Stimulated activated CD4-positive, alpha-beta T cell treated with anti-CD3 and anti-CD28 coated beads, Interleukin-1b, Interleukin-23, amount 100 ng/mL, for 24 hours (primary cell): ENCODE measurements at places on chromosomes 4 and X.

DNA sequence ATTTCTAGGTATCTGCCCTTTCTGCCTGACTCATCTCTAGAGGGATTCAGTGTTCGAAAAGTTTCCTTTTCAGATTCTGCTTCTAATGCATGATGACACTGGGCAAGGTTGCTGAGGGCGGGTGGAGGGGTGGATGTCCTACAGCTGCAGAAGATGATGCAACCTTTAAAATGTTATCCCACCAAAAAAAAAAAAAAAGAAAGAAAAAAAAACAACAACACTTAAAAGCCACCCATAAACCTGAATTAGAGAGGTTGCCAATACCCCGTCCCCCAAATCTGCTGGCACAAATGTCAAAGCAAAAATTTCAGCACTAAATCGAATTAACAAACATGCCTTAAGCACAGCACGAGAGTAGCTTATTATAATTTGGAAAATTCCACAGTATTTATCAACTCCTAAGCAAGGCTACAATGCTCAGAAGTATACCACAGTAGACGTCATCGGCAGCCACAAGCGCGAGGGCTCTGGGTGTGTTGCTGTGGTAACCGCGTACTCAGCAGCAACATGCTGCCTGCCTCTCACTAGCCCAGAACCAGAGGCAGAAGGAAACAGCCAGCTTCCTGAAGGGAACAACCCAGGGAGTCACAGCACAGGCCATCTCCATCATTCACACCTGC, 167.5 kb upstream of the MAP3K15 start:
- no peak for DNase-seq

GRCh38 chrX:49072712-49073095, 1.1 kb downstream of the PRAF2 start:
- no peak for DNase-seq

GRCh38 chr4:163949976-163950601, 455.6 kb downstream of the TMA16 start:
- no peak for DNase-seq

DNA sequence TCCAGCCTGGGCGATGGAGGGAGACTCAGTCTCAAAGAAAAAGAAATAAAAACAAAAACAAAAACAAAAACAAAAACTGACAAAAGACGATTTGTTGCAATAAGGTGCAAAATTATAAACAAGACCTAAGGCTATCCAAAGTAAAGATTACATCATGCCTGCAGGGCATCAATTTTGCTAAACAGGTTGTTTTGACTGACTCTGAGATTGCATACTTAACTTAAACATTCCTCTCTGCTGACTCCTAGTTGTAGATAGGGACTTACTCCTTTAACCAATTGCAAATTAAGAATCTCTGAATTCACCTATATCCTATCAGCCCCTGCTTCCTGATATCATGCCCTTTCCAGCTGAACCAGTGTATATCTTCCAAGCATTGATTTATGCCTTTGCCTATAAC, 2687.3 kb downstream of the PCDH7 start:
- no peak for DNase-seq

- DNase-seq = no peak
Measured at GRCh38 chr4:184937745-184938144, 80.5 kb upstream of the HELT start.

DNA sequence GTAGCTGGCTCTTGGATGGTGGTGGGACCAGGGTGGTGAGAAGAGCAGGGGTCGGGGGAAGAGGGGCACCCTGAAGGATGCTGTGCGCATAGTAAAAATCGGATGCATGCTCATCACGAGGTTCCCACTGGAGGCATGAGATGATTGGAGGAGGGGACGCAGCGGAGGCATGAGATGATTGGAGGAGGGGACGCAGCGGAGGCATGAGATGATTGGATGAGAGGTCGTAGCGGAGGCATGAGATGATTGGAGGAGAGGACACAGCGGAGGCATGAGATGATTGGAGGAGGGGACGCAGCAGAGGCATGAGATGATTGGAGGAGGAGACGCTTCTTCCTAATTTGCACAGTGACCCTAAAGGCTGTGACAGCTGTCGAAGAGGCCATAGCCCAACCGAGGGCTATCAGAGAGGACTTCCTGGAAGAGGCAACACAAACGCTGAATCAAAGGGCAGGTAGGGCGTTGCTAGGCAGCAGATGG, 106.7 kb downstream of the ADRA2C start:
- DNase-seq = no peak

GRCh38 chr4:23822181-23822580, 67.7 kb downstream of the PPARGC1A start:
- no peak for DNase-seq

GRCh38 chr4:141350122-141350905, 129.6 kb downstream of the ZNF330 start:
- no peak for DNase-seq

DNA sequence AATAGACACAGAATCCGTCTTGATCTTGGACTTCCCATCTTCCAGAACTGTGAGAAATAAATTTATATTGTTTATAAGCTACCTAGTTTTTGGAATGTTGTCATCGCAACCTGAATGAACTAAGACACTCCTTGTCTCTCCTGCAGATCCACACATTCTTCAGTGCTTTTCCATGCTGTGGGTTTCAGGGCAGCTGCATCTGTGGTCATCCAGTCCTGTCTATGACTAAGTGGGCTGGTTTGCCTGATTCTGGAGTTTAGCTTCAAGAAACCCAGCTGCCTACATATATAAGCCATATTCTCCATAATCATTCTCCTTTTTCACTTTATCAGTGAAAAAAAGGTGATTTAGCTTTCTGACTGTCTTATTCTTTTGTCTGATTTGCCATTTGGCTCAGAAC, 170.3 kb upstream of the KIT start:
- no peak for DNase-seq

GRCh38 chr4:52838729-52839586, 23.2 kb upstream of the RASL11B start:
- DNase-seq = no peak

DNA sequence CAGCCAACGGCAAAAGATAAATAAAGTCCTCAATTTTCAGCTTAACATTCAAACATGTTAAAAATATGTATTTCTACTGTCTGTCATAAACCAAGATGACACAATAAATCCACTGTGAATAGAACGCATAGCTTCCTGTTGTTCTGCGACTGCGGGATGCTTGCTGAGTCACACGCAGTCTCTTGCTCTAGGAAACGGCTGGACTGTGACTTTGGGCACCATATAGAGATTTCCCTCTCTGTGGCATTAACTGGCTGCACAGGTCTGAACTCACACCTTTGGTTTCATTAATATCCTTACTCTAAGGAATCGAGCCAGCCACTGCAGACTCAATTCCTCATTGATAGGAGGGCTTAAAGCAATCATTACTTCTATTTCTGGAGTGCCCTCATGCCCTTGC, 8.4 kb downstream of the BEND4 start:
- no peak for DNase-seq

GRCh38 chr4:141643557-141643956, 7.2 kb downstream of the IL15 start:
- DNase-seq = no peak

DNA sequence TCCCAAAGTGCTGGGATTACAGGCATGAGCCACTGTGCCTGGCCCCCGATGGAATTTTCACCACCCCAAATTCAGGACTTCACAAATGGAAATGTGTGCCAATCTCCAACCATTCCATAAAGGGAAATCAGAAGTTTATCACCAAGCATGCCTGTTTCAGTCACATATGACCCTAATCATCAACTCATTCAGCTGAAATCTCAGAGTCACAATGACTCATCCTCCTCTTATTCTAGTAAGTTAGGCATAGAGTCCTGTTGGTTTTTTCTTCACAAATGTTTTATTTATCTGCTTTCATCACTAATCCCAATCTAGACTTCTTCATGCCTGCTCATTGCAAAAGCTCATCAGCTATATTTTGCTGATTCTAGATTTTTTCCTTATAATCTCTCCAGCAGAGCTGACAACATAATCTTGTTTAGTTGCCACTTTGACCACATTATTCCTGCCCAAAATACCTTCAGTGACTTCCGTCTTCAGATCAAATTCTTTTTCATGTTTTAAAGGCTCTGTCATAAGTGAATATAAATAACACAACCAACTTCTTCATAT, 83.3 kb downstream of the SLC7A11 start:
- no peak for DNase-seq

DNA sequence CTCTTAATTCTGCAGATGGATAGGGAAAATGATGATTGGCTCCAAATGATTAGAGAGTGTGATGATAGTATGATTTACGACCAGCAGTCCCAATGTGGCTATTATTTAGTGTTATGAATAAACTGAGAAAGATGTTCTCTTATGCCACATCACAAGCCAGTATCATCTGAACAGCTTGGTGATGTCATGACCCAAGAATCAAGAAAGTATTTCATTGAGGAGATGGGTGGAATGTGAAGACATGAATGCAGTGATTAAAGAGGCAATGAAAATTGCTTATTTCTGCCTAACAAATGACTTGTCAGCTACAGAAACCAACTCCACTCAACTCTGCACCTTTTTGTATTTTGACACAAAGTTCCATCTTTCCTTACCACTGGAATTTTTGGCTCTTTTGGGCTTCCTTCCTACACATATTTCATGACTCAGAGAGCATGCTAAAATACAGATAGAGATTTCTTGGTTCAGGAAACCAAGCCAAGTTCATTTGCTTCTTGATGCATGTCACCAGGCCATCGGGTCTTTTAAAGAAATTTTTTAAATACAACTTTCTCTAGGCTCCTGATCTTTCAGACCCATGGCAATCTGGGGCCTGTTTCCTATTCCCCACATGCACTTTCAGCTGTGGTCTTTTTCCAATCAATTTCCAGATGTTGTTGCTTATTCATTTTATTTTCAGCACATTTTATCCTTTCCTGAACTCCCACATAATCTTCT, 174.2 kb downstream of the HHIP start:
- no peak for DNase-seq

GRCh38 chr4:183241721-183242151, 78.3 kb downstream of the CLDN22 start:
- no peak for DNase-seq

DNA sequence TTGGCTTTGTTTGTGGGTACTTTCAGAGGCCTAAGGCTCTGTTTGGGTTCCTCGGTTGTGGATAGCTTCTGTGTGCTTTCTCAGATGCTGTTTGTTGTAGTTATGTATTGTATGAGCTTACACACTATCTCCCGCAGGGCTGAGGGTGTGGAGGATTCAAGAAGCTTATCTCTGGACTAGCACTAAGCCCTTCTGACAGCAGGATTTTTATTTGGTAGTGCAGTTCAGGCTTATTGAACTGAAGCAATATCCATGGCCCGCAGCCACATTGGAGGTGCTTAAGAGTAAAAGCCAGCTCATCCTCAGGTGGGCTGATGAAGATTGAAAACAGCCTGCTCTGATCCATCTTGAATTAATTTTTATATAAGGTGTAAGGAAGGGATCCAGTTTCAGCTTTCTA, 128.2 kb downstream of the RASGEF1B start:
- no peak for DNase-seq

GRCh38 chrX:75156531-75156945, 455 bp upstream of the ABCB7 start:
- no peak for DNase-seq

- no peak for DNase-seq
Measured at GRCh38 chr4:87849612-87850011, 16.8 kb downstream of the MEPE start.

DNA sequence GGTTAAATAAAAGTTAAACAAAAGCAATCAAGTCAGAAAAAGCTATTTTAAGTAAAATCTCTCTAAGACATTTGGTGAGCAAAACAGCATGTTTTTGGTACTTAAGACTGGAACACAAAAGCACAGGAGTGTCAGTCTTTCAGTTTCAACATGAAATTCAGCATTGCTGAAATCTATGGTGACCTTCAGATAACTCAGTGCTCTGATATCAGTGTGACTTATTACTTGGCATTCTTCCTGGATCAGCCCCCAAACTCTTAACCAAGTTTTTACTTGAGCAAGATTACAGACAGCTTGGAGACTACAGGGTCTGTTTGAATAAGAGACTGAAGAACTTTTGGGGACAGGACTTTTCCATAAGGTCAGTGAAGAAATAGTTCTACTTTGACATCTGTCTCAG, 437.2 kb downstream of the RAPGEF2 start:
- no peak for DNase-seq

- DNase-seq = no peak
Measured at GRCh38 chr4:151358266-151358665, 32.9 kb upstream of the SH3D19 start.

DNA sequence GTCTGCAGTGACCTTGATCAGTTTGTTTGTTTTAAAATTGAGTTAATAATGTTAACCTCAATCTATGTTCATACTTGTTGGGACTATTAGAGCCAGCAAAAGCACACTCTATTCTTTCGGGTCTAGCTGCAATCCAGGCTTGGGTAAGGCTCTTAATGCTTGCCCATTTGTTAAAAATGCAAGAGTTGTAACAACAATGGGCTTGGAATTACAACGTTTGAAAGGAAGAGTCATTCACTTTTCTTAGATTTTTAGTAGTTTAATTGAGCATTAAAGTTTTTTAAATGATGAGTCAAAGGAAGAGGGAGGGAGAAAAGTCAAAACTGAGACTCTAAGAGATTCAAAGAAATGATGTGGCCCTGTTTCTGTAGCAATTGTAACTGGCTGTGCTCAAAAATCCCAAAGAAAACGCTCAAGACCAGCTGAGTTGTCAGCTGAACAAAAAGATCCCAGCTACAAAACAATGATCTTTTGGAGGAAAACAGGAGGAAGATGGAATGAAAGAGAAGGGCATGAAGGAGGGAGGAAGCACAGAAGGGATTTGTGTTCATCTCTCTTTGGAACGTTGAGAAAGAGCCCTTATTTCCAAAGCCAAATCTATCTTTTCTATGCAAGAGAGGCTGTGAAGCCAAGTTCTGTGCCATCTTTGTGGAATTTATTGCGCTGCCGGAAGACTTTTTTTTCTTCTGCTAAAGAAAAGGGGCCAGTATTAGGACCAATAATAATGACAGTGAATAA, 5.5 kb downstream of the SCD5 start:
- DNase-seq = no peak

GRCh38 chr4:61992351-61992750, 792.2 kb downstream of the ADGRL3 start:
- DNase-seq = no peak

- no peak for DNase-seq
Measured at GRCh38 chr4:118947095-118947494, 58.4 kb downstream of the SYNPO2 start.

DNA sequence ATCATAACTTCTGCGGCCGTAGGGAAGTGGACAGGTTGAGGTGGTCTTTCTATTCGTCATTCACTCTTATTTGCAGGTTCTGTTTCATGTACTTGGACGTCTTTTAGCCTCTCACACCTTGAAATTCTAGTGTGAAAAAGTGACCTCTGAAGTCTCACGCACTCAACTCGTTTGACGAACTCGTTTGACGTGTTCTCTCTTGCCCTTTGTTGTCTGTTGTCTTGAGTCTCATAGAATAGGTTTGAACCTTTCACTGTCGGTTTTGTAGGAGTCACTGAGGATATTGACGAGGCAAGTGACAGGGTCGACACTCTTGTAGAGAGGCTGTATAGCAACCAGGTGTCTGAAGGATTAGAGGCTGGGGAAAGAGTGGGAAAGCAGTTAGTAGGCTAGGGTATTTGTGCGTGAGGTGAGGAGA, 1.1 kb upstream of the PGRMC2 start:
- DNase-seq = no peak

- DNase-seq = no peak
Measured at GRCh38 chr4:122827258-122827878, 737 bp downstream of the FGF2 start.

- no peak for DNase-seq
Measured at GRCh38 chrX:85569096-85569495, 189.6 kb upstream of the POF1B start.
